Activated CD4-positive, alpha-beta T cell treated with anti-CD3 and anti-CD28 coated beads, Interleukin-2, amount 50 U/mL, for 16 hours (primary cell): ENCODE measurements at places on chromosomes 16 and 17.

DNA sequence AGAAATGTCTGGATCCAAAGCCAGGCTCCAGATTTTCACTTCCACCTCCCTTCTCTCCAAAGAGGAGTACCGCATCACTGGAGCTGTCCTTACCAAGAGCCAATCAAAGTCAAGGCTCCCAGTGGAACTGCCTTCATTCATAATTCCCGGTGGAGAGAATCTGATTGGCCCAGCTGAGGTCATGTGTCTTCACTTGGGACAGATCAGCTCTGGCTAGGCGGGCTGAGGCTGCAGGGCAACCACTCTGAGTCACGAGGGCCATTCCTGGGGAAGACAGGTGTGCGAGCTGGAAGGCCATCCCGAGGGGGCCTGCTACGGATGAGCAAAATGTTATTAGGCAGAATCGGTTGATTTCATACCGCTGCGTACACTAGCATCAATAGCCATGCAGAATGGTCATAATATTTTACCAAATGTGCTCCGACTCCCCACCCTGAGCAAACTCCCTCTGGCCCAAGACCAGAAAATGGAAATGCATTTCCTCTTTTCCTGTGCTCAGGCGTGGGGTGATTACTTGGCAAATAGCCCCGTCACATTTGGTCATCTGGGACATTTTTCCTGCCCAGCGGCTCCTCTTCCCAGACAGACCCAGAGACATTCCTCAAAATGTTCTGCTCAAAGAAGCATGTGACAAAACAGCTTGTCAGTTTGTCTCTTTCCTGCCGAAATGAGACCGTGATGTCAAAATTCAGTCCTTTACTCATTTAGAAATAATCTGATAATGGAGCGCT, 111.1 kb downstream of the AIPL1 start:
- DNase-seq: no peak

- no peak for DNase-seq
Measured at GRCh38 chr17:81309859-81310839, 15.0 kb upstream of the SLC38A10 start.

GRCh38 chr16:70683146-70683944, 2.5 kb downstream of the MTSS2 start:
- DNase-seq: no peak

- no peak for DNase-seq
Measured at GRCh38 chr16:1094601-1095449, 1.2 kb downstream of the C1QTNF8 start.

- DNase-seq: no peak
Measured at GRCh38 chr17:61848896-61849295, 14.4 kb downstream of the BRIP1 start.

DNA sequence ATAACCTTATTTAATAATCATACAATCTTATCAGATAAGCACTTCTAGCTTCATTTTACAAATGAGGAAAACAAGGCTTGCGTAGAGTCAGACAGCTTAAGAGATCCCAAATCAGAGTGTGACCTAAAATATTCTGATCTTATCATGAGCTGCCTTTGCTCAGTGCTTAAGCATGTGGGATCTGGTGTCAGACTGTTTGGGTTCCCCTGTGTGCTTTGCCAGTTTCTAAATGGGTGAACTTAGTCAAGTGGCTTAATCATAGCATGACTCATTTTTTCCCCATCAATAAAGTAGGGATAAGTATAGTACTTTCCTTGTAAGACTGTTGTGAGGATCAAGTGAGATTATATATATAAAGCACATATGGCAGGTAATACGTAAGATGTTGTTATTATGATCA, 612.6 kb upstream of the C16orf82 start:
- no peak for DNase-seq
